Muscle of back (tissue), 13 donors: ENCODE measurements at places on chromosomes 3 and 15.

DNA sequence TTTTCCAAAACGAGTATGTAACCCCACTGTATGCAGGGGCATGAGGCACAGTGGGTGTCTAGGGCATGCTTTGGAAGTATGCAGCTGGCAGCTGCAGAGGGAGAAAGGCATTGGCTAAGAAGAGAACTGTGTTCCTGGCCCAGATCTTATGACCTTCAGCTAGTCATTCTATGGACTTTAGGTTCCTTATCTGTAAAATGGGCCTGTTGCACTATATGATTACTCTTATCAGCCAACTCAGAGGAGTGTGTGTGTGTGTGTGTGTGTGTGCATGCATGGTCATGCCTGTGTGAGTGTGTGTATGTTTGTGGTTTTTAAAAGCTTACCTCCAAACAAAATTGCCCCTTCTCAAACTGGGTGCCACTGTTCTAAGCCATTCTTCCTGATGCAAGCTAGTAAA, 27.4 kb upstream of the CHST2 start:
- no peak for DNase-seq

DNA sequence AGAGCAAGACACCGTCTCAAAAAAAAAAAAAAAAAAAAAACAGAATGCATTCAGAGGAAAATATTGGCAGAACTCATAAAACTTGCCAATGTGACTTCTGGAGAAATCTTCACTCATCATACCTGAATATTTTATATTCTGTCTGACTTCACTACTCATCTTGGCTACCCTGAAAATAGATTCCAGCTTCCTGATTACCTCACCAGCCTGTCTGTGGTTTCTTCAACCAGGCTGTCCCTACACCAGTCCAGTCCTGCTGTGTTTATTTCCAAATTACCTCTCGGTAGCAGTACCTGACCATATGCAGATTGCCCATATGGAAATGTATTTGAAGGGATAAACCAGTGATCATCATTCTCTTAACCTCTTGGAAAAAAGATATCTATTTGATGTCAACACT, 9.3 kb upstream of the P3H2 start:
- DNase-seq: no peak

- peak; percentile 15 for DNase-seq
Observed at GRCh38 chr3:10469441-10470119, 35.8 kb downstream of the ATP2B2 start.

DNA sequence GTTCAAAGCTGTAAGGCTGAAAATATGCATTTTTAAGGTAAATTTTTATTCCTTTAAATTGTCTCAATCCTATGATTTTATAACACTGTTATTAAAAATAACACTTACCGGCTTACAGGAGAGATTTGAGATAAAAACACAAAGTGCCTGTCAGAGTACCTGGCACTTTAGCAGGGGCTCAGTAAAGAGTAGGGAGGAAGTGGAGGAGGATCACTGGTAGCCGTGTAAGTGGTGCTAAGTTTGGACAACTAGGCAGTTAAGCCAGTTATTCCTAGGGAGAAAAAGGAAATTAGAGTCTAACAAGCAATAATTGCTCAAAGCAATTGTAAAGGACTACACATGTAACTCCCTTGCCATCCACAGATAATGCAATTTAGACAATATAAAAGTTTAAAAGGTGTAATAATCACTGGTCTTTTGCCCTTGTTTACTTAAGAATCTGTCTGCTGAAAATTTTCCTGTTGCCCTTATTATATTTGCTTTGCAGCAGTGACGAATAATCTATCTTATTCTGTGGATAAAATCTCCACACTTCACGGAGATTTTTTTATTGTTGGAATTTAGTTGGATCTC, 204.8 kb downstream of the CDIN1 start:
- no peak for DNase-seq

- no peak for DNase-seq
Observed at GRCh38 chr3:31968369-31968926, 12.6 kb downstream of the OSBPL10 start.

DNA sequence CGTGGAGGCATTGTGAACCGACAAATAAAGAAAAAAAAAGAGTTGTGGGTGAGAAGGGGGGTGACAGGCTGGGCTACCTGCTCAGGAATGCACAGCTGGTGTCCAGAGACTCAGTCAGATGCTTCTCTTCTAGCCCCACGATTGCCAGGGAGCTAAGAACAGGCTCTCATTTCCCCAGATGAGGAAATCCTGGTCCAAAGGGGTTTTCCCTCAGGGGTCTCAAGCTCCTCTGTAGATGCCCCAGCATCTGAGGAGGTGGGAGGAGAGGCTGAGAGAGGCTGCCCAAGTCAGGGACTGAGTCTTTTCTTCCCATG, 35.5 kb downstream of the BNC1 start:
- no peak for DNase-seq

DNA sequence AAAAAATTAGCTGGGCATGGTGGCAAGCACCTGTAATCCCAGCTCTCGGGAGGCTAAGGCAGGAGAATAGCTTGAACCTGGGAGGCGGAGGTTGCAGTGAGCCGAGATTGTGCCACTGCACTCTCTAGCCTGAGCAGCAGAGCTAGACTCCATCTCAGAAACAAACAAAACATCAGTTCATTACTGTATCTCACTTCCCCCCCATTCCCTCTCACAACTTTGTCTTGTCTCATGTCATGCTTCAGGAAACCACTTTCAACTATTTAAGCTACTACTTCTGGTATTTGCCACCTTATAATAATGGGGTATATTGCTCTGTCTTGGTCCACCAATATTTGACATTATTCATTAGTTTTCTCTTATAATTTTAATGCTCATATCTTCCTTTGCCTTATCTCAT, 26.2 kb downstream of the PIK3CA start:
- DNase-seq: no peak

- DNase-seq: no peak
Observed at GRCh38 chr3:14687360-14687759, 12.4 kb downstream of the C3orf20 start.

- DNase-seq: no peak
Observed at GRCh38 chr3:130758624-130759369, 12.2 kb upstream of the PIK3R4 start.

- DNase-seq: no peak
Observed at GRCh38 chr3:156455839-156456238, 99.1 kb downstream of the SSR3 start.

DNA sequence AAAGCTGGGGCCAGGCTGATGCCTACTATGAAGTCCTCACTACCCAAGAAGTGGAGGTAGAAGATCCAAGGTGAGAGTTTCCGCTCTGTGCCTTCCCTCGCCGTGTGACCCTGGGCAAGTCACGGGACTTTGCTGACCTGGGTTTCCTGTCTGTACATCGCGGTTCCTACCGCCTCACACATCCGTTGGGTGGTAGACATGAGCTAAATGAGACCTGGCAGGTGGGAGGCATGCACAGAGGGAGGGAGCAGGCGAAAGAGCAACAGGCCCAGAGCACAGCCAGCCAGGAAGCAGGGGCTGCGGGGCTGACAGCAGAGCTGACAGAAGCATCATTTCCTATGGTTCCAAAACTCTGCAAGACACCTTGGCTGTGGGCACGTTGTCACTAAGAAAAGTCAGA, 157.3 kb upstream of the BHLHE40 start:
- DNase-seq: no peak

- no peak for DNase-seq
Observed at GRCh38 chr3:113275929-113276750, 64.8 kb downstream of the BOC start.

DNA sequence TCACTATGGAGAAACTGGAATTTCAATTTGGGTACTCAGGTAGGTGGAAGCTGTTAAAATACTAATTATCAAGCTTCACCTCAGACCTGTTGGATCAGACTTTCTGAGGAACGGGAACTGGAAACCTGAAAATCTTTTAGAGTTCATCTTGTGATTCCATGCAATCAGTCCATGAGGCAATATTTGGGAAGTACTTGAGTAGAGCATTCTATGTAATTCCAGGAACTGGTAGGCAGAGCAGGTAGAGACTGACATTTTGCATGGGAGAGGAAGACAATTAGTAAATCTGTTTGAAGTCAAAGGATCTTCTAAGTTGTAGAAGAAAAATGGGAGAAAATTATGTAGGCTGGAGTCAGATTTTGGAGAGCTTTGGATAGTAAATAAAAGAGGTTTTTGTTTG, 43.1 kb downstream of the FGF7 start:
- no peak for DNase-seq

GRCh38 chr15:78204351-78205309, 29.7 kb downstream of the ACSBG1 start:
- peak; percentile 71 for DNase-seq

- no peak for DNase-seq
Observed at GRCh38 chr15:25736461-25736860, 126.7 kb downstream of the ATP10A start.

DNA sequence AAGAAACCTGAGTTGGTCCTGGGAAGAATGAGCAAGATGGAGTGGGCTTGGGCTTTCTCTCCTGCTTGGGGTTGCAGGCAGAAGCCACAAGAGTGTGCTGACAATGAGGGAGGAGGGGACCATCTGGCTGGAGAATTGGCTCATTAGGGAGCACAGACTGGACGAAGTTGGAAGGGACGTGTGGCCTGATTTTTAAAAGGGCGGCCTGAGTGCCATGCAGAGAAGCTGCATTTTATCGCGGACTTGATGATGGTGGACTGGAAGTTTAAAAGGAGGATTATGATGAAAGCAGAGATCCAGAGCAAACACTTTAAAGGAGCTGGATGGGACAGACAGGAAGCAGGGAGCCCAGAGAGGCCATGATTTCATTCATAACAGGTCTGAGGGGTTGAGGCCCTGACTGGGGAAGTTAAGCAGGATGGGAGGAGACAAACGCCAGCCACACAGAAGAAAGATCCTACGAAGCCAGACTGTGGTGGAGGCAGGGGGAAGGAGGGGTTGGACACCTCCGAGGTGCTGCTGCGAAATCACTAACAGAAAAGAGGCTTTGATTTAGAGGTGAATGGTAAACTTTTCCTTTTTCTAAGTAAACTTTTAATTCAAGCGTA, 23.6 kb downstream of the TLNRD1 start:
- DNase-seq: peak; percentile 78

DNA sequence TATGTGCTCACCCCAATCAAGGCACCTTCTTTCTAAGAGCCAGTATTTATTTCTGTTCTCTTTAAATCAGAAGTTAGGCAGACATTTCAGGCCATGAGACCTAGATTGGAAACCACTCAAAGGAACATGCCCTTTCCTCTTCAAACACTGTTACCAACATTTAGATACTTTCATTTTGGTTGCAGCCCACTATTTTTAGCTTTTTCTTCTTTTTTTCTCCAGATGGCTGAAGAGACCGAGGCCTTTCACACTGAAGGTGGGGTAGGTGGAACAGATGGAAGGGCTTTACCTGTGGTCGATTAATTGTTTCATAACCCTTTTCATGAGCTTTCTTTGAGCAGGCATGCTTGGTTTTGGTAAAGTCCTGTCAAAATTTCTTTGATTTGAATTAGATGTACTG, 10.9 kb upstream of the LZTFL1 start:
- no peak for DNase-seq

DNA sequence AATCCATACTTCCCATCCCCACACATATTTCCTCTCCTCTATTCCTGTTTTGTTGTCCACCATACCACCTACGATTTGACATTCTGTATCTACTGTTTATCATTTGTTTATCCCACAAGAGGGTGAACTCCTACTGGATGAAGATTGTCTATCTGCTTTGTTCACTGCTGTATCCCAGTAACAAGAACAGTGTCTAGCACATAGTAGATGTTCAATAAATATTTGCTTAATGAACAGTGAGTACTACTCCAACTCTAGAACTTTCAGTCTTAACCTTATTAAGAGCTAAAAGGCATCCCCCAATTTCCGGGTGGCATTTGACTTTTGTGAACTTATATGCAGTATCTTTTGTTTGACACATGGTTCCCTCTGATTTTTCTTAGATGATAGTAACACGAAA, 1.3 kb downstream of the PYGO1 start:
- no peak for DNase-seq

GRCh38 chr3:72630327-72630968, 217.8 kb downstream of the SHQ1 start:
- DNase-seq: peak; percentile 62

GRCh38 chr3:173009410-173009809, 131.6 kb downstream of the SPATA16 start:
- no peak for DNase-seq

GRCh38 chr3:114994554-114995341, 152.3 kb downstream of the ZBTB20 start:
- no peak for DNase-seq

DNA sequence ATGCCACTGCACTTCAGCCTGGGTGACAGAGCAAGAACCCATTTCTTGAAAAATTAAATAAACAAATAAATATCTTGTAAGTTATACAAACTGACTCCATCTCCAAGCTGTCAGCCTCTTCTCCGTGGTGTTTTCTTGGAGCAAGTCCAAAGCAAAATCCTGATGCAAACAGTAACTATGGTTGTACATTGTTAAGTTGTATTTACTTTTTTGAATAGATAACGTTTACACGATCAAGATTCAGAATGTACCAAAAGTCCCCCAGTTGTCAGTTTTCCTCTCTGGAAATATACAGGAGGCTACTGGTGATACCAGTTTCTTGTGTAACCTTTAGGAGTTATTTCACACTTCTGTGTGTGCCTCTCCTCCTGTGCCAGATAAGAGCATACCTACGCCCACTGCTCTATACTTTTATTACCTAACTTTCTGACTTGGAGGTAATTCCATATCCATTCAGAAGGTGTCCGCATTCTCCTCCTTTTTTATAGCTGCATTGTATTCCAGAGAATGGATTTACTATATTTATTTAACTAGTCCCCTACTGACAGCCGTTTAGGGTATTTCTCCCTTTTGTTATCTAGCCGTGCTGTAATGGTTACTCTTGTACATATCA, 14.2 kb downstream of the CMTM7 start:
- DNase-seq: no peak

- DNase-seq: no peak
Observed at GRCh38 chr3:190491533-190492054, 22.3 kb upstream of the IL1RAP start.

GRCh38 chr3:186849374-186849975, 7.0 kb downstream of the ADIPOQ start:
- DNase-seq: peak; percentile 42

GRCh38 chr3:133992381-133992780, 37.3 kb downstream of the SLCO2A1 start:
- no peak for DNase-seq

DNA sequence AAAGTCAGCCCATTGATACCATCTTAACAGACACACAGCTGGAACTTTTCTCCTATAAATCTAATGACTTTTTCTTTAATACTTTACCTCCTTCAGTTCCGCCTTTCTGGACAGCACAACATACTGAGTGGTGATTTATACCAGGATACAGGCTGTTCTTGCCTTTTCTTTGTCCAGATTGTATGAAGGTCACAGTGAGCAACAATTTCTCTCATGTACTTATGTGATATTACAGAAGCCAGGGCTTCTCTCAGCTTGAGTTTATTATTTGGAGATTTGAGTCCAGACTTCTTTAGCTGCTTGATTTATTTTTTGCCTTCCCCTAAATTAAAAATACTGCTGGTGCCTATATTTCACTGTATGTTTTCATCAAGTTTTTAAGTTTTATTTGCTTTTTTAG, 976.0 kb downstream of the ROBO2 start:
- no peak for DNase-seq

DNA sequence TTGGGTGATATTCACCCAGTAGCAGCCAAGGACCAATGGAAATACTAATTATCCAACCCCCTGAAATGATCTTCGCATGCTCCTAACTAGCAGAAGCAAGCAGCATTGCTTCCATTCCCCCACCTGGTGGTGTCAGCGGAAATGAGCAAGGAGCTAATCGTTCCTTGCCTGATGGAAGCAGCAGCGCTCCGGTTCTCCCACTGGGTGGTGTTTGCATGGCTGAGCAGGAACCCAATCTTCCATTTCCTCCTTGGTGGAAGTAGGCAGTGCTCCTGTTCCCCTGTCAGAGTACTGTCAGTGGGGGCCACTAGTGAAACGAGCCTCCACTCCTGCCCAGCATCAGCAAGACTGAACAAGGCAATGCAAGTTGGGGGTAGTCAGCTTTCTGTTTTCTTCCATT, 311.5 kb downstream of the CACNA2D3 start:
- DNase-seq: no peak
